ENCODE measurements at places on chromosomes 2 and 18.

GRCh38 chr2:138125306-138126288 is 161.3 kb downstream of the HNMT start:
- no peak for DNase-seq

DNA sequence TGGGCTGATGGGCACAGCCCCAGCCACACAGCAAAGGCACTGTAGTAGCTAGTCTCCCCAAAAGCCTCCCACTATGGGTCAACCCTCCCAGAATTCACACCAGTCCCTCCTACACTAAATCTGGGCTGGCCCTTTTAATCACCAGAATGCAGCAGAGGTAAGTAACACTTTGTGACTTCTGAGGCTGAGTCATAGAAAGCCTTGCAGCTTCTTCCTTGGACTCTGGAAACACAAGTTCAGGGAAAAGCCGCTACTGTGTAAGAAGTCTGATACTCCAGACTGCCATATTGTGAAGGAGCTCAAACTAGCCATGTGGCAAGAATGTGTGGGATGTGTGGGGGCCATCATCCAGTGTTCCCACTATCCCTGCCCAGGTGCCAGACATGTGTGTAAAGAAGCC is 19.0 kb upstream of the SIX2 start:
- no peak for DNase-seq

DNA sequence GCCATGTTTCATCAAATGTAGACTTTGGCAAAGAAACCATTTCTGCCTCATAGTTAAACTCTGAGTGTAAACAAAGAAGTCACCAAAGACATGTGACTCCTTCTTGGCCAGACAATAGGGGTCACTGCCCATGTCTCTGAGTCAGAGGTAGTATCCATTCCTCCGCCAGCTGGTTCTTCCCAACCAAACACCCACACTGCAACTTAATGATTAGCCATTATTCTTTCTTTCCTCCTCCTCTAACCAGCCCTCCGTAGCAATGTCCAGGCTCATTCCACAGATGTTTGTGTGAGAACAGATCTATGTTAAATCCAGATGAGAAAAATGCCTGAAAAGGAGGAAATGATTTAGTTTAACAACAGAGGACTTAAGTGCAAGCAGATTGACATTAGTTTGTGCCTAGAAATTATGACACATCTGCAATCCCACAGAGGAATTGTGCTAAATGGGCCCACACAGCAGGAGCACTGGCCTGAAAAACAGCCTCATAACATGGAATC is 127.9 kb upstream of the SH3BP4 start:
- no peak for DNase-seq

DNA sequence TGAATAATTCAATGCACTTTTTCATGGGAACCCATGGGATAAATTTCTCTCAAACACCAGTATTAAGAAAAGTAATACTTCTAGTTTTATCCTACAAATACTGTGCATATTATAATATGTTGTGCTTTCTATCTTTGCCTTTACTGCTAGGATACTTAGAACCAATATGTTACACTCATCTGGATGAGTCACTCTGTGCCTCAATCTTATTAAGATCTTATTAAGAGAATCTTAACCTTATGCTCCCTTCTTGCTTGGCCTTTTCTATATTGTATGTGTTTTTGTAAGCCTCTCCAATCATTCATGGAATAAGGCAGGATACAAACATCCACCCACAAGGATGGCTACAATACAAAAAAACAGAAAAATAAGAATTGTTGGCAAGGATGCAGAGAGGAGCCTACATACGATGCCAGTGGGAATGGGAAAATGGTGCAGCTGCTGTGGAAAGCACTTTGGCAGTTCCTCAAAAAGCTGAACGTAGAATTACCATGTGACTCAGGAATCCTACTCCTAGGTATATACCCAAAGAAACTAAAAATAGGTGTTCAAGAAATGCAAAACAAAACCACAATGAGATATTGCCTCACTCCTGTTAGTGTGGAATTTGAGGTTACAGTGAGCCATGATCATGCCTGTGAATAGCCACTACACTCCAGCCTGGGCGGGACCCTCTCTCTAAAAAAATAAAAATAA is 10.7 kb upstream of the TWSG1 start:
- no peak for DNase-seq

DNA sequence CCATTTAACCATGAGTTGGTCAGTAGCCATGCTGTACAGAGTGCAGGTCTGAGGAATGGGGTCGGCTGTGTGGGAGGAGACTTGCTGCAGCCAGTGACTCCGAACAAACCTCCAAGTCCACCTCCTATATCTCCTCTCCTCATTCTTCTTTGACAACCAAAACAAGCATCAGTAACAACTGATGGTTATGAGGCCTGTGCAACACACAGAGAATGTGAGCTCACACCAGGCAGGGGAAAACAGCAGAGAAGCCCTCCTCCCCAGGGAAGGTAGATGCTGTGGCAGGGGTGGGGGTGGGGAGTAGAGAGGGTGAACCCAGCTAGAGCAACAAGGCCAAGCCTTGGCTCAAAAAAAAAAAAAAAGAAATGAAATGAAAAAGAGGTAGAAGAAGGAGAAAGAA is 12.3 kb upstream of the CNGA3 start:
- no peak for DNase-seq

DNA sequence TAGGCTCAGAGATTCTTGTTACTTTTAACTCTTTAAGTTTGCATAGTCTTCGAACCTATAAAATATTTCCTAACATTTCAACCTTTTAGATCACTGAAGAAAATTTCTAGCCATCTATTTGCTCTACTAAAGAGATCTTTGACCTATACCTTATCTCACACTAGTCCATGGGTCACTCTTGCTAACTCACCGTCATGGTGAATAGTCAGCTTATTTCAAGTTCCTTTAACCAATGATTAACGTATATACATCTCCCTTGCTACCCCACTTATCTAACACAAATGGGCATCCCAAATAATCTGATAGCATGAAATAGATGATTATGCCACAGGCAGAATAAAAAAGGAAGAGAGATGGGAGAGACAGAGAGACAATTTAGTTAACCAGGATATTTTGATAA is 303.1 kb downstream of the GPD2 start:
- DNase-seq = no peak

DNA sequence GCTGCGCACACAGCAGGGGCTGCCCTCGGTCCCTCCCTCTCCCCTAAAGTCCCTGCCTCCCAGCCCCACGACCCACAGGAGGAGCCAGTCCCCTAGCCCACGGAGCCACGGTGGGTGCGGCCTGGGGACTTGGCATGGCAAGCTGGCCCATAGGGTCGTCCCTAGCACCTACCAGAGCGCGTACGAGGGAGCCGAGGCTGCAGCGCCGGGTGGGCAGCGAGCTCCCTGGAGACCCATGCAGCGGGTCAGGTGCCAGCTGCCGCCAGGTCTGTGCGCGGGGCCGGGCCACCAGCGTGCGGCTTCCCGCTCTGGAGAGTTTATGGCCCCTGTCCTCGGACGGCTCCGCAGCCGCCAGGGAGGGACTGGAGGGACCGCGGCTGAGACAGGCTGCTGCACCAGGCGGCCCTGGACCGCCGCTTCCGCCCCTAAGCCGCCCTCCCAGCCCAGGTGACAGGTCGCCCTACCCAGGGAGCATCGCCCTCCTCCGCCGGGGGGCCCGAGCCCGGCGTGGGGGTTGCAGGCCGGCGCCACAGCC is 273.6 kb downstream of the CCDC74A start:
- DNase-seq = no peak

DNA sequence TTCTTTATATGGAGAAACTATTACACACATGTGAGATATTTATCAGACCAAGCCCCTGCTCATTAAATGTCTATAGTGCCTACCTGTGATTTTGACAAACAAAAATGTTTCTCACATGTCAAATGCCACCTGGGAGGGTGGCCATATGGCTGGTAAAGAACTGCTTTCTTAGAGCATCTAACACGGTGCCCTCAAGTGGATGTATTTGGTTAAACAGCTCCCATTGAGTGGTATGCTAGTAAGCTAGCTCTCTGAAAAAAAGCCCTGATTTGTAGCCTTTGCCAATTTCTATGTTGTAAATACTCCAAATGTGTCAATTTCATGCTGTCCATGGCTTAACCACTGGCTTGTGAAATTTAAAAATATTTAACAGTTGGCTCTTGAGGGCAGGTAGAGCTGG is 94.6 kb downstream of the PMAIP1 start:
- DNase-seq = no peak

DNA sequence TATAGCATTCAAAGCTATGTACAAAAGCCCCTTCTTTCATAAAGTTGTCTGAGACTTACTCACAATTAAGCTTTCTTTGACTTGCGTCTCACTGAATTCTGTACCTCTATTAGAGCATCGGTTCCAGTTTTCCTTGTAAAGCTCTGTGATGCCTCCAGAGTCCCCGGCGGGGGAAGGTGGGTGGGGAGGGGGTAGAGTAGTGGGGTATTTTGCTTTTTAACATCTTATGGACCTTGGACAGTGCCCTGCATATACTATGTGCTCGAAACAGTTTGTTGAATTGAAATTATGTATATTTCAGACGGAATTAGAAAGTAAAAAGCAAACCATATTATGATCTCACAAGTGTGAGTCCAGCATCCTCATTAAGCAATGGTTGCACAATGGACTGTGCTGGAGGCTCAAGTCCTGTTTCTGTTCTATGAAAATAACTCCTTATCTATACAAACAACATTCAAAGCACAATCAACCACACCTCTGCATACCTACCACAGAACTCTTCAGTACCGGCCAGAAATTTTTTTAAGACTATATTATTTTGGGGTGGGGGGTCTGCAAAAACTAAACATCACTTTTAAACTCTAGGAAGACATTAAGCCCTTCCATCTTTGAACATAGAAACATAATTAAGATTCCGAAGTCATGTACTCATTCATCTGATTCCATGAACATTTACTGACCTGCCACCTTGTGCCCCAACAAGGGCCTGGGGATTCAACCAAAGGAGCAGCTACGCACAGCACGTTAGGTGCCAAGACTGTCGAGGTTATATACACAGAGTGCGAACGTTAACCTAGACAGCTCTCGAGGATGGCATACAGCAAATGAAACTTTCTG is 908 bp downstream of the STAT1 start:
- no peak for DNase-seq

DNA sequence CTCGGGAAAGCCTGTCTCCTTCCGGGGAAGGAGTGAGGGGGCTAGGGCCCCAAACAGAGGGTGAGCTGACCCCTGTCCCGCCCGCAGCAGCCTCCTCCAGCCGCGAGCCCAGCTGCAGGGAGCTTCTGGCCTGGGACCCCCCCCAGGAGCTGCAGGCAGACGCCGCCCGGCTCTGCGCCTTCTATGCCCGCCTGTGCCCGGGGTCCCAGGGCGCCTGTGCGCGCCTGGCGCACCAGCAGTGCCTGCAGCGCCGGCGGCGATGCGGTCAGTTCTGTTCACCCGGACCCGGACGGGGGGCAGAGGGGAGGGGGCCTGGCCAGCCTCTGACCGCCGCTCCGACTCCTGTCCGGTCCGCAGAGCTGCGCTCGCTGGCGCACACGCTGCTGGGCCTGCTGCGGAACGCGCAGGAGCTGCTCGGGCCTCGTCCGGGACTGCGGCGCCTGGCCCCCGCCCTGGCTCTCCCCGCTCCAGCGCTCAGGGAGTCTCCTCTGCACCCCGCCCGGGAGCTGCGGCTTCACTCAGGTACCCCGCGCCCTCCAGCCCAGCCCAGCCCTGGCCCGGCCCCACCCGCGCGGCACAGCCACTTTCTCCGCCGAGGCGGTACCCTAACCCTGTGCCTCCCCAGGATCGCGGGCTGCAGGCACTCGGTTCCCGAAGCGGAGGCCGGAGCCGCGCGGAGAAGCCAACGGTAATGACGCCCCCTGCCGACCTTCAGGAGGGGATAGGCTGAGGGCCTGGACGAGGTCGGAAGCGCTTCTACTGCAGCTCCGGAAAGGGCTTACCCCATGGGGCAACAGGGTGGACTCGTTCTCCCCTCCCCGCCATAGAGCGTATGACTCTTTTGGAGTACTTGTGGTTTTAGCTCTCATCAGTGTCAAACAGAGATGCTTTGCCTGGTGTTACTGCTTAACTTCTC is 2.0 kb upstream of the CHRND start:
- DNase-seq = peak; percentile 9
